ENCODE measurements at places on chromosomes 12 and 14. TPM values are rescaled to one million over a fixed set of nuclear protein-coding genes. Genes with fewer than 3 reads are reported as not detected.

SPX gene
- not detected for total RNA-seq

TMEM260 gene
- 9.2 TPM for total RNA-seq

AHNAK2 gene
- not detected for total RNA-seq

ESR2 gene
- total RNA-seq, result not detected

WSCD2 gene
- total RNA-seq, result not detected

NUP107 gene
- total RNA-seq, result 38.7 TPM

TEX52 gene
- not detected for total RNA-seq
